Renal cortex interstitium (tissue), 15 donors: ENCODE measurements at places on chromosomes 2 and 18.

DNA sequence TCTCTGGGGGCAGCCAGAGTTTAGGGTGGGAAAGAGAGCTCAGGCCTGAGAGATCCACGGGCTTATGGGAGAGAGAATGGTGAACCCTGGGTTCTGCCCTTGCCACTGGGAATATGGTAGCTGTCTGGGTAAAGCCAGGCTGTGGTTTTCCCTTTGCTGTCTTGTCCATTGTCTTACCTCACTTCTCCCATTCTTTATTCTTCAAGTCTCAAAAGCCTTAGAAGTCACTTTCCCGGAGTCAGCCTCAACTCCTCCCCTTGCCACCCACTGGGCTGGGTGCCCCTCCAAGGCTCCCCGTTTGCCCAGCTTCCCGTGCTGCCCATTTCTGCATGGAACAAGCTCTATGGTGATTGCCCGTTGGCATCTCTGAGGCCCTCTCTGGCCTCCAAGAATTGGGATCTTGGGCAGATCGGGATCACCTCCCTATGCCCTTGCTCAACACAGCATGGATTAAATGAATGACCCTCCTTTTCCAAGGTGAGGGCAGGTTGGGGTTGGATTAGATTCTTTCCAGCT, 228.2 kb downstream of the HAUS1 start:
- no peak for DNase-seq

- DNase-seq: no peak
Measured at GRCh38 chr2:187982668-187983067, 309.0 kb upstream of the GULP1 start.

DNA sequence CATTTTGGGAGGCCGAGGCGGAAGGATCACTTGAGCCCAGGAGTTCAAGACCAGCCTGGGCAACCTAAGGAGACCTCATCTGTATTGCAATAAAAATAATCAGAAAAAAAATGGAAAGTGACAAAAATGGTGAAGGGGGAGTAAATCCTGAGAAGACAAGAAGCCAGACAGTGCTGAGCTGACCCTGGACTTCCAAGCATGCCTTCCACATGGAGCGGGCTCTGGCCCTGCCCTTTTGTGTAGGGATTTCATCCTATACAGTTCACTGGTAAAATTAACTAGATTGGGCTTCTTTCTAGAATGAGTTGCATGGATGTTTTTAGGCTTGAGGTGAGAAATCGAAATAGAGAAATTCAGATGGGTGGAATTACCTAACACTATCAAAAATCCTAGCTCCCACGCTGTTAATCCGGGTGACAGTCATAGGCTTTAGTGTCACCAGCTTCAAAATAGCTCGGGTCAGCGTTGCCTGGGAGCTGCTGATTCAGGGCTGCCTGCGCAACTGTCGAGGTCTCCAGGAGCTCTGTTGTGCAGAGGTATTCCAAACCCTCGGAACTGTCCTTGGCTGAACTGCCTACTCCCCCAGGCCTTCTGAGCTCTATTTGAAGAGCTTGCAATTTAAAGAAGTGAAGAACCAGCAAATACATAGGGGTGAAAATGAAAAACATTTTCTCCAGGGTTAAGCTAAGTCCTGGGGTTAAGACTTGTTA, 21.5 kb upstream of the ZNF532 start:
- DNase-seq: no peak

DNA sequence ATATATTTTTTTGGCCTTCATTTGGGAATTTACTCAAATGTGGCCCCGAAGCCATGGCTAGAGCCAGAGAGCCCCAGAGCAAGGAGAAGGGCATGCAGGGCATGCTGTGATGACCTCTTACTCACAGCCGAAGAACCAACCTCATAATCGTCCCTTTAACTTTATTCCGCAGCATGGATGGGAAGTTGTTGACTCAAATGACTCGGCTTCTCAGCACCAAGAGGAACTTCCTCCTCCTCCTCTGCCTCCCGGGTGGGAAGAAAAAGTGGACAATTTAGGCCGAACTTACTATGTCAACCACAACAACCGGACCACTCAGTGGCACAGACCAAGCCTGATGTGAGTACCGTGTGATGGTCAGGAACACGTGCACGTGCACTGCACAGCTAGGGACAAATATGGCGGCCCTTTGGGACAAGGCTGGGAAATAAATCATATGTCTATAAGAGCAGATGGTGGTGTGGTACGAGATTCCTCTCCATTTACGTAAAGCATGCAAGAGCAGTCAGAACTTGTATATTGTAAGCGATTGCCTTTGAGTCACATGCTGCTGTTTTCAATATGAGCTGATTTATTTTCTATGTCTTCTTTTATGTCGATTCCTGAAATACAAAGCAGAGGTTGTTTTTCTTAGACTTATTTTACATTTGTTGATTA, 280.9 kb downstream of the NEDD4L start:
- no peak for DNase-seq

DNA sequence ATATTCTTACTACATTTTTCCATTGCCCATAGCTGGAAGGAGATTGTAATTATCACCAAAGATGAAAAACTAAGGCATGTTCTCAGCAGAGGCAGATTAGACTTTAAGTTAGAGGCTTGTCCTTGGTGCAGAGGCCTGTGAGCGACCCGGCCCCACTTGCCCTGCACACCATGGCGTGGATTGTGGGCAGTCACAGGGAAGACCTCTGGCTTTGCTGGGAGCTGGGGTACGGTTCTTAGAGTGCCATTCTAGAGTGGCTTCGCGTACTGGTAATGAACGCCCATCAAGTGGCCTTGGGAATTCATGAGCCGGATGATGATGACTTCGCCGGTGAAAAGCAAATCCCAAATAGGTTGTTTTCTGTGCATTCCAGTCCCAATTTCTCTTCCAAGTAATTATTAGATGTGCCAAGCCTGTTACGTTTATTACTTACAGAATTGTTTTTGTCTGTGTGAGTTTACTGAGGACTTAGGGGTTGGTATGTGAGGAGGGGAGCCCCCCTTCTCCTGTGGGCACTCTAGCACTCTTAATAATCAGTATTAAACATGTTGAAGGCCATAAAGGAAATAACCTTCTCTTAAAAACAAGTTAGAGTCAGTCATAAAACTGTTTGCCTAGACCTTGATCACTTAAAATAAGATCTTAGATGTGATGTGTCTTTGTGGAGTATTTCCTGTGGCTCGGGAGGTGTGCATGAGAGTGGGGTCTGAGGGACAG, 90.6 kb downstream of the LDLRAD4 start:
- DNase-seq: no peak

DNA sequence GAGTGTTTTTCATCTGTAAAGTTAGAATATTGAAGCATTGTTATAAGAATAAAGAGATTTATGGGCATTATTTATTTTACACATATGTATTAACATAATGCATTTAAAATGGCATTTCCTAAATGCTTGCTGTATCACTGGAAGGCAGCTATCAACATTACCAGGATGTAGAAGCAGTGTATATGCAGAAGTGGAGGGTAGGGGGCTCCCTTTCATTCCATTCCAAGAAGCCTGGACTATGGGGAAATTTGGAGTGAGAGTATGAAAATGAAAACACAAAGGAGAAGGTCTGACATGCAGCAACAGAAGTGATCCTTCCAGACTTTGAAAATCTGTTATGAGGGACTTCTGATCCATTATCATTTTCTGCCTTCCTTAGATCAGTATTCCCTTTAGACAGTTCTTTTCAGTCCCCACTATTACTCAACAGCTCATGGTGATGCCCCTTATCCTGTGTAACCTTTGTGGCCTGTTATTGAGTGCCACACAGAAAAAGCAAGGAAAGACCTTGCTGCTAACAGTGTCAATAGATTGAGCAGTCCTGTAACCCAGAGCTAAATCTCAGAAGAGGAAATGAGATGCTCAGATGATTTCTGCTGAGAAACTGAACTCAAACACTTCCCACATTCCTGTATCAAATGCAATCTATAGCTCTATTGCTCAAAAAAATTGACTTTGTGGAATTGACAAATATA, 216.6 kb downstream of the HNMT start:
- DNase-seq: no peak

DNA sequence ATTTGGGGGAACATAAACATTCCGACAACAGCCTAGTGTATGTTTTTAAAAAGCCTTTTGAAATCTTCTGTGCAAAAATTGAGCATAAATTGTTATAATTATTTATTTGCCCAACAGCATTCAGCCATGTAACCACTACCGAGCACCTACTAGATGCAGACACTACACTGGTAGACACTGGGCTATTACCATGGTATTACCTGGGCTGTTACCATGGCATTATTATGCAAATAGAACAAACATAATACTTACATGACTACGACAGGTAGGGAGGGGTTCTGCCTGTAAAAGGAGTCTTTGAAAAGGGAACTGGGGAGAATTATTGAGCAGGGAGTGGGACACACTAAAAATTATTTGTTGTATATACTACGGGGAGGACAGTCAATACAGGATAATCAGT, 116.4 kb downstream of the MREG start:
- DNase-seq: no peak

GRCh38 chr18:31901063-31901462, 41.9 kb downstream of the TRAPPC8 start:
- no peak for DNase-seq

GRCh38 chr2:116450990-116451389, 1363.5 kb upstream of the DDX18 start:
- DNase-seq: no peak
